AG04449 (cell line): ENCODE measurements at places on chromosomes 6 and 20.

- no peak for DNase-seq
Observed at GRCh38 chr6:13614126-13614925, 809 bp upstream of the NOL7 start.

- DNase-seq: no peak
Observed at GRCh38 chr6:152905551-152906299, 77.1 kb downstream of the FBXO5 start.

GRCh38 chr20:32527447-32528055 is 57.6 kb downstream of the NOL4L start:
- DNase-seq: no peak

DNA sequence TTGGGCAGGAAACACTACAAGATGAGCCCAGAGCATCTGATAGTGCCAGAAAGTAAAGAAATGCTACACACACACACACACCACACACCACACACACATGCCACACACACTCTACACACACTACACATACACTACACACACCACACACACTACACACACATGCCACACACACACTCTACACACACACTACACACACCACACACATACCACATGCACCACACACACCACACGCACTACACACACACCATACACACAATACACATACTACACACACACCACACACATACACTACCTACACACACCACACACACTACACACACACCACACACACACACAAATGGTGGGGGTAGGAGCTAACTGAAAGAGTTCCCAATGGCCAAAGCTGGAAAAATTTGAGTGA is 3.6 kb upstream of the TMEM74B start:
- DNase-seq: no peak

- no peak for DNase-seq
Observed at GRCh38 chr20:50565383-50565782, 55.2 kb downstream of the PTPN1 start.

DNA sequence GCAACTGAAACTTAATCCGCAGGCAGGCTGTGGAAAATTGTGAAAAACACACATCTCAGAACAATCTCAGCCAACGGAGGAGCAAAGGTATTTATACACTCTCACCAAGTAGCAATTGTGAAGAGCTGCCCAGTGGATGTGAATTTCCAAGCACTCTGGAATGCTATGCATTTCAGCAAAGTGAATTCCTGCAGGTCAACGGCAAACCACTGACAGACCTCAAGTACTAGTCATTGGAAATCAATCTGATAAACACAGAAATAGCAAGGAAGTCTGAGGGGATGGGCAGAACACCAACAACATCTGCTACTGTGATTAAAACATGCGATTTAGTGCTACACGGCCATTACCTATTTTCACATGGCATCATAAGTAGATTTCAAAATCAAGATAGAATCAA is 429.1 kb downstream of the HTR1B start:
- peak; percentile 70 for DNase-seq

DNA sequence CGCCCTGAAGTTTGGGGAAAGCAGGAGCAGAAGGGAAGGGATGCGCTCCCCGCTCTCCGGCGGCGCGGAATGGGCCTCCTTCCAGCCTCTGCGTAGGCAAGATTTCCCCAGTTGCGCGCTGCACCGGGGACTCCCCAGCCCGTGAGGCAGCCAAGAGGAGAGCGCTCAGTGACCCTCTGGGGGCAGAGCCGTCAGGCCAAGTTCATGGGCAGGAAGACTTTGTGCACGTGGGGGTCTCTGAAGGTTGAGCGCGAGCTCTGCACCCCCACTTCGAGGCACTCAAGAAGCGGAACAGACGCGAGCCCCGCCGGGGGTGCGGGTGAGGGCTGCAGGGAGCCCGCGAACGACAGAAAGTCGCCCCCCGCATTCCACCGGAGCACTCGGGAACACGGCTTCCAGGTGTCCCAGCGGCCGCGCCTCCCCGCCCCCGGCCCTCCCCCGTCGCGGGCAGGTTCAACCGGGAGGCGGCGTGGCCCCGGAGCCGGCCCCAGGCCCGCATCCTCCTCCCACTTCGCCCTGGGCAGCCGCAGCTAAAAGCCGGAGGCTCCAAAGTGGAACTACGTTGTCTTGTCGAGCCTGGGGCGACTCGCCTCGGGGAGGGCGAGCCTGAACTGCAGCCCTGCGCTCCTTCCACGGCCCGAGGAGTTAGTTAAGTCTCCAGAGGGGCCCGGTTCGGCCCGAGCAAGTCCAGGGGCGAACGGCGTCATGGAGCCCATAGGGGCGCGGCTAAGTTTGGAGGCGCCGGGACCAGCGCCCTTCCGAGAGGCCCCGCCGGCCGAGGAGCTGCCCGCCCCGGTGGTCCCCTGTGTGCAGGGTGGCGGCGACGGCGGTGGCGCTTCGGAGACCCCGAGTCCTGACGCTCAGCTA is at the start of gene PPP1R3G:
Gene PPP1R3G (plus strand): TSS at position 561 of the 867 bp plus-strand sequence. CDS start 145 bp downstream, at position 706.
- DNase-seq: peak; percentile 17

- DNase-seq: no peak
Observed at GRCh38 chr6:42009844-42010184, 40.5 kb upstream of the TAF8 start.

DNA sequence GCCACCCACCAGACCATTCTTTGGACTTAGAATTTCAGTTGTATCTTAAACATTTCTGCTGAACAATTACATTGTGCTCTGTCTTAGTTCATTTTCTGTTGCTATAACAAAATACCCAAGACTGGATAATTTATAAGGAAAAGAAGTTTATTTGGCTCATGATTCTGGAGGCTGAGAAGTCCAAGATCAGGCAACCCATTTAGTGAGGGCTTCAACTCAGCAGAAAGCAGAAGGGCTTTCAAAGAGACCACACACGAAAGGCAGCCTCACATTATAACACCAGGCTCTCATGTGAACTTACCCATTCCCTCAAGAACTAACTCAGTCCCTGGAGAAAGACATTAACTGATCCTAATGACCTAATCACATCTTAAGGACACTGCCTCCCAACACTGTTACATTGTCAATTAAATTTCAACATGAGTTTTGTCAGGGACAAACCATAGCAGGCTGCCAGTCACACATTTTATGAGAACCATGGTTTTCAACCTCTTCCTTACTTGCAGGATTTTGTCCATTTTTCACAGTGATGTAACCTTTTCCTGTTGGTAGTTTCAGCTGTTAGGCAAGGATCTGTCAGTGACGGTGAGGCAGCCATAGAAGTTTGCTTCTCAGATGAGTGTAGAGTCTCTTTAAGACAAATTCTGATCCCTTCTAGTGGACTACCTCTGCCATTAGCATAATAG is 399.6 kb upstream of the SOX4 start:
- no peak for DNase-seq

GRCh38 chr6:140623498-140623897 is 1249.0 kb upstream of the CITED2 start:
- DNase-seq: peak; percentile 59

GRCh38 chr20:1880529-1881239 is 14.5 kb upstream of the SIRPA start:
- no peak for DNase-seq

DNA sequence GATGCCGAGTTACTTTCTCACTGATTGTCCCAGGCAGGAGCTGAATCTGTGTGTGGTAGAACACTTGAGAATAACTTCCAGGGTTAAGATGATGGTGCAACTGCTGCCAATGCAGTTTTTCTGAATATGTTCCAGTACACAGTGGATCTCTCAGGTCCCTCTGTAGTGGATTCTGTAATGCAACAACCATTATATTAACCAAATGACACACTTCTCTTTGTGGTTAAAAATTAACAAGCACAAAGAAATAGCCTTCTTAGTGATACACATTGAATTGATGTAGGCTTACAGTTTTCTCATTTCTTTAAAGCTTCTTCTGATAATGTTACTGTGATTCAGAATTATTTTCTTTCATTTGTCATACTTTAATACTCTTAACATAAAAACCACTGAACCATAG is 383.8 kb downstream of the ADGRB3 start:
- DNase-seq: no peak

- DNase-seq: no peak
Observed at GRCh38 chr20:31673943-31674463, 36.3 kb downstream of the COX4I2 start.

DNA sequence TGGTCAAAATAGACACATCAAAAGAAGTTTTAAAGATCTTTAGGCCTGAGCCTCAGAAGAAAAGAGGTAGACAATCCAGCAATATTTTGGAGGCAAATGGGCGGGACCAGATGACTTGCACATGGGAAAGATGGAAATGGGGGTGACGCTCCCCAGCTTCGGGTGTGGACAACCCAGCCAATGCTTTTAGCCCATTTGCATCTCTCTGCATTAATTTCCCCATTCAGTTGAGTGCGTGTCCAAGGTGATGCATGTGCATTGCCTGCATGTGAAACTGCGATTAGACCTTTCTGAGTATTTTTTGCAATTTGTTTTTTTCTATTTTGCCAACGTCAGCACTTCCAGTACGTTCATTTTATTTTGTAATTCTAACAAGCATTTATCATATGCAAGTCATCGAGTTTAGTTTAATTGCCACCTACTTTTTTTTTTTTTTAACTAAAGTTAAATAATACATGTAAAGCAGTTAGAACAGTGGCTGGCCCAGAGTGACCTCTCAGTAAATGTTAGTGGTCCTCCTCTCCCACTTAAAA is 24.2 kb downstream of the PDRG1 start:
- DNase-seq: no peak

GRCh38 chr6:157104803-157105202 is 218.5 kb downstream of the TMEM242 start:
- no peak for DNase-seq

GRCh38 chr6:42175860-42176259 is 2.7 kb downstream of the GUCA1A start:
- no peak for DNase-seq

DNA sequence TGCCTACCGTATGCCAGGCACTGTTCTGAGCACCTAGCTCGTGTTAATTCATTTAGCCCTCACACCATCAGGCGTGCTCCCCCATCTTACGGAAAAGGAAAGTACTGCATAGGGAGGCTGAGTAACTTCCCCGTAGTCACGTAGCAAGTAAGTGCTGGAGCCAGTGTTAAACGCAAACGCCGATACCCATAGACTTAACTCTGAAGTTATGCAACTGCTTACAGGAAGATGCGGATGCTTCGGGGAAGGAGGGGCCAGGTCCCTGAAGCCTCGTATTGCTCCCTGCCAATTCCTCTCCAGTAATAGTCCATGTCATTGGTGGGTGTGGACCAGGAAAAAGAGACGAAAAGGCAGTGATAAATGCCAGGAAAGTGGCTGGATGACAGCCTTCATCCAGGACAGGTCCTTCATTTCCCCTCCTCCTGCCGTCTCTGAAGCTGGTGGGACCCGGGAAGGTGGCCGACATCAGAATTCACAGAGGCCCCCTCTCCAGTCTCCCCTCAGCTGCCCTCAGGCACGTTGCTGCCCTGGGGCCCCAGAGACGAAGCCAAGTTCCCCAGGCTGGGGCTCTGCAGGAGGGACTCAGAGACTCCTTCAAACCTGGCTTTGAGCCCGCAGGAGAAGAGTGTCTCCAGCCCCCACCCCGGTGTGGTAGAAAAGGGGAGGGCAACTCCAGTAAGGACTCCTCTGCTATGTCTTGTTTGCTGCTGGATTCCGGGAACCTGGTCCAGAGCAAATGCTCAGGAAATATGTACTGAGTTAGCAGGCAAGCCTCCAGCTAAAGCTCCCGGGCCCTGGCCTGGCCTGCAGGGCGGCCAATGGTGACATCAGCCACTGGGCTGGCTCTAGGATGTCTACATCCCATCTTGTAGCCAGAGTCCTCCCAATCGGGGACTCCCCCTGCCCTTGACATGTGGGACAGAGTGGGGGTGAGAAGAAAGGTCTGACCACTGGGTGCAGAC is 37.8 kb downstream of the RAB44 start:
- peak; percentile 91 for DNase-seq

GRCh38 chr20:58747211-58747610 is 54.6 kb downstream of the NPEPL1 start:
- no peak for DNase-seq

DNA sequence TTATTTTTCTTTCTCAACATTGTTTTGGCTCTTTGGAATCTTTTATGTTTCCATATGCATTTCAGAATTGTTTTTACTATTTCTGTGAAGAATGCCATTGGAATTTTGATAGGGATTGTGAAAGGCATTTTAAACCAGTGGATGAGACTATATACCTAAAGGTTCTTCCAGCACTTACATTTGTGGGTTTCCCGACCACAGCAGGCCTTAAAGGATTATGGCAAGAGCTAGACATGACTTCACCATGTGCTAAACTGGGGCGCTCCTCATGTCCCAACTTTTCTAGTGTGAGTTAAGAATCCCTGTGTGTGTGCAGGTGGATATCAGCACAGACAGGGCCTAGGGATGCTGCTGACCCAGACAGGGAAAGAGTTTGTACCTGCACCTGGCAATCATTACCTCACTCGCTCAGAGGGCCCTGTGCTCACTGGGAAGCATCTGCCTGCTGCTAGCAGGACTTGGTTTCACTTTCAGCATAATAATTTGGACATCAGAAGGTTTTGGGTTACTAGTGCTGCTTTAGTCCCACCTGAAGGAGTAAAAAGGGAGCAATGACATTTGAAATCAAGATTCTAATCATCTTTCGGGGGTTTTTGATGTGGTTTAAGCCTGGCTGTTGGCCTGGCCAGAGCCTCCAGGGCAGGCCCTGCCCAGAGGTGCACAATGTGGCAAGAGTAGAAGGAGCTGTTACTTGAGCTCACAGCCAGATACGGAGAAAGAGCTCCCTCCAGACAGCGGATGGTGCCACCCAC is 137.1 kb downstream of the CDC5L start:
- DNase-seq: no peak

DNA sequence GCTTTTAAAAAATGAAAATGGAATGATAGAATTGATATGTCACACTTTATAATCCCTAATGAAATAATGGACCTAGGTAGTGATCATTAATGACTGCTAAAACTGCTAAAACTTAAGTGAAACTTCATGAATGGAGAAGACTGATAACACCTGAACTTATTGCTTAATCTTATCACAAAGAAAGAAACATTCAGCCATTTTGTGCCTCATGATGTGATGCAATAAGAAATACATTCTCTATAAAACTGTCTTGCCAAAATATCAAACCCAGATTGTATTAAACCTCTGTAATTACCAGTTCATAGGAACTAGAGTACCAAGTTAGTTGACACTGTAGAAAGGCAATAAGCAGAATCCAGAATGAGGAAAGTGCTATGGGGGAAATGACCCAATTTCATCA is 54.4 kb upstream of the COL10A1 start:
- DNase-seq: no peak

DNA sequence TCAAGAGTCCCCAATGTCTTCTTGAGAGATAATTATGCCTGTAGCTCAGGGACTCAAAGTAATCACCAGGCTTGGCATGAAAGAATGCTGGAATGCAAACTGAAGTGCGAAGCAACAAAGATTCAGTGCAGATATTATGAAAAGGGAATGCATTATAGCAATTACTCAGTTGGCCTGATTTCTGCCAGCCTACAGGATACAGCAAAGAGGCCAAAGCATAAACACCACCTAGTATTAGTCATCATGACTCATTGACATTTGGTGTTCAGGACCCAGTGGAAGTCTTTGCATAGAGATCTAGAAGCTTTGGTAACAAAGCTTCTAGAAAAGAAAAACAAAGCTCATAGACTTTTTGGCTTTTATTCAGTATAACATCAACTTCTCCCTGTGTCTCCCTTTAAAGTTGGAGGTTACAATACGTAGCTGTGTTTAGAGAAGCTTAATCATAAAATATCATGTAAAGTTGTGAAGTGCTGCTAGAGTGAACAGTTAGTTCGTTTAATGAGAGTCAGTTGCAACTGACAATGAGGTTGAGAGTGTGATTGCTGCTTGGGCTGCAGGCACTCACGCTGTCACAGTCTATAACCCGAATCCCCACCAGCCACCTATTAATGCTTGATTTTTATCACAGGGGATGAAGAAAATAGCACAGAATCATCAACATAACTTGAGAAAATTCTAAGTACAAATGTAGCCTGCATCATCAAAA is 932.7 kb downstream of the TFAP2A start:
- DNase-seq: peak; percentile 81
